ENCODE measurements at places on chromosomes 4 and X.

DNA sequence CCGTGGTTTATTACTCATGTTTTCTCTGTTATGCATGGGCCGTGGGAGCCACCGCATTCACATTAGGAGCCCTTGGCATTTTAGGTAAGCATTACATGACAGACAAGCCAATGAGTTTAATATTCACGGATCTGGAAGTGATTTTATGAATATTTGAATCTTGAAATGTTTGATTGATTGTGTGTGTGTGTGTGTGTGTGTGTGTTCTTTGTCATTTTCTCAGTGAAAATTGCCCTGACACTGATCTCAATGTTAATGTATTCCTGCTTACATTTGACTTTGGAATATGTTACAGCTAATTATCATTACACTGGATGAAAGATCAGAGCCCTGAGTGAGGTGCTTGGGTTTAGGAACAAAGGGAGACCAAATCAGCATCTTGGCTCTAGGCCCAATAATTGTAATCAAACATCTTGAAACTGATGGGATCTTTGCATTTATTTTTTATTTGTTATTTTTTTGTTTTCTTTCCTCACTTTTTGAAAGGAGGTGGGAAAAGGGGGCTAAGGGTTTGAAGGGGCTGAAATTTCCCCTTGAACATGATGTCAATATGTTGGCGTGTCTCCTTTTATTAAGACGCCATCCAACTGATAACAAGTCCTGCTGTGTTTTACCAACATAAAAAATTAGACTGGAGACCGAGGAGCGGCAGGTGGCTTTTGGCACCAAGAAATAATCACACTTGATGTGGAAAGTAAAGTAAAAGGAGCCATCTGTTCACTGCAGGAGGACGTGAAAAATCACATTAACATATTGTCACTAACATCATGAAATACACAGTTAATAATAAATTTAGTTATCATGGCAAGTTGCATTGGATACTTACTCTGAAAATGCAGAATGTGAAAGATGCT, 5.2 kb upstream of the GK2 start:
- DNase-seq: no peak

DNA sequence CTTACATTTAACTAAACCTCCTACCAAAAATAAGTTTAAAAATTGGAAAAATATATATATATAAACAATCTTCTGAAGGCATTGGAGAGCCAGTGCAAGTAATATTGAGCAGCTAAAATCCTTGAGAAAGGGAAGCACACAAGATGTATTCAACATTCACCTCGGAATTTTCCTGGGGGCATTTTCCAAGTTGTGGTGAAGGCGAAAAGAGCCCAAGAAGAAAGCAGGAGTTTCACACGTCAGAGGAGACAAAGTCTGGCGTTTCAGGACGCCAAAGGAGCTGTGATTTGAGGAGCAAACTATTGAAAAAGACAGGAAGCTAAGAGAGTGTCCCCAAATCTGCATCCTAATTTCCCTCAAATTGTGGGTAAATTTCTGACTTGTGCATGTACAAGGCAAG, 9.1 kb upstream of the GASK1B start:
- DNase-seq: no peak

GRCh38 chr4:183374950-183375555, 52.8 kb upstream of the CLDN24 start:
- DNase-seq: no peak

GRCh38 chrX:155148724-155149537, 67.3 kb upstream of the VBP1 start:
- DNase-seq: no peak

DNA sequence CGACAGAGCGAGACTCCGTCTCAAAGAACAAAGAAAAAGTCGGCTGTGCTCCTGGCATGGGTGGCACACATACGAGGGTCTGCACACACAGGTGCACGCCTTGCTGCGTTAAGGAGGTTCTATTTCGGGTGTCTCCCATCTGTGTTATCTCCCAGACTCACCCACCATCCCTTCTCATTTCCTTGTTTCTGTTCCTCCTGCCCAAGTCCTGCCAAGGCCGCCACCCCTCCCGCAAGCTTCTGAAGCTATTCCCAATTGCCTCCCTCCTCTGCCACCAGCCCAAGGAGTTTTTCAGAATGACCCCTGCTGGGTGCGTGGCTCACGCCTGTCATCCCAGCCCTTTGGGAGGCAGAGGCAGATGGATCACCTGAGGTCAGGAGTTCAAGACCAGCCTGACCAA, 6.0 kb upstream of the IL3RA start:
- DNase-seq: no peak

DNA sequence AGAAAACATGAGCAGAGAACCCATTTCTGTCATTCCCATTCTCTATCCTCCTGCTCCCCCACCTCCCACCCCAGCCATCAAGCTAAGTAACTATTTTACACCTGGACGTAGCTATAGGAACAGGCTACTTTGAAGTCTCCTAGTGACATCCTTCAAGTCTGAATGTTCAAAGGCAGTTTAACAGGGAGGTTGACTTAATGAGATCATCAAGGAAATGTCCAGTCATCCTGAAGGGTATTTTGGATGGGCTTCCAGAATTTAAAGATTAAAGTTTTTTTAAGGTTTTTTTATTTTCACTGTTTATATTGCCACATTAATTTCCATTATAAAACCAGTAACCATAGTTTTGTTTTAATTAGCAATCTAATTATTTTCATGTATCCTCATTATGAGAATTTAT, 41.1 kb downstream of the HPF1 start:
- DNase-seq: no peak

DNA sequence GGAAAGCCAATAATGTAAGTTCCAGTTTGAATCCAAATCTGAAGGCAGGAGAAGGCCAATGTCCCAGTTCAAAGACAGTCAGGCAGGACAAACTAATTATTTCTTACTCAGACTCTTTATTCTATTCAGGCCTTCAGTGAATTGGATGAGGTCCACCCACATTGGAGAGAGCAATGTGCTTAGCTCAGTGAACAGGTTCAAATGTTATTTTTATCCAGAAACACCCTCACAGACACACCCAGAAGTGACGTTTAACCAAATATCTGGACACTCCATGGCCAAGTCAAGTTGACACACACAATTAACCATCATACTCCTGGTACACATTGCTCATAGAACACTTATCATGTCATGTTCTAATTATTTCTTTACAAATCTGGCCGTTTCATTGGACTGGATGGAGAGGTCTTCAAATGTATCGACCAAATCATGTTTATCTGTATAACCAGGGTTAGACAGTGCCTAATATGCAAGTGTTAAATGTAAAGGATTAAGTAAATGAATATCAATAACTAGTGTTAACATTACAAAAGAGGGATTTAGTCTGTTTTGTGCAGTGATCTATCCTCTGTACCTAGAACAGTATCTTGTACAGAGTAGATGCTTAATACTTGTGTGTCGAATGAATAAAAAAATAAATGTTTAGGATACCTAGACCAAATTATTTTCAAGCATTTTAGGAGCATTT, 27.1 kb upstream of the XK start:
- no peak for DNase-seq

DNA sequence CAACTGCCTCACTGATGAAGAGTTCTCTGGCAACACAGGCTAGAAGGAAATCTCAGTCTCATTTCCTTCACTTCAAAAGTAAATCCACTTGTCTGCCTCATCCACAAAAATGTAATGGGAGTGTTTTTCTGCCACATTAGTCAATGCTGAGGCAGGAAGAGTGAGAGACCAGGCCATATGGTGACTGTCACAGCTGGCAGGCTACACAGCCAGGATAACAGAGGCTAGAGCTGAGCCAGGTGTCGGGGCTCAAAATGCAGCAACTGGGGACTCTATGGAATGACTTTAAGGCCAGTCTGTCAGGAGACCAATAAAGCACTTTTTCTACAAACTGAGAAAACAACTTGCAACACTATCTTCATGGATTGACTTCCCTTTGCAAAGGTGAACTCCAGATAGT, 204.2 kb downstream of the GPC3 start:
- DNase-seq: no peak

DNA sequence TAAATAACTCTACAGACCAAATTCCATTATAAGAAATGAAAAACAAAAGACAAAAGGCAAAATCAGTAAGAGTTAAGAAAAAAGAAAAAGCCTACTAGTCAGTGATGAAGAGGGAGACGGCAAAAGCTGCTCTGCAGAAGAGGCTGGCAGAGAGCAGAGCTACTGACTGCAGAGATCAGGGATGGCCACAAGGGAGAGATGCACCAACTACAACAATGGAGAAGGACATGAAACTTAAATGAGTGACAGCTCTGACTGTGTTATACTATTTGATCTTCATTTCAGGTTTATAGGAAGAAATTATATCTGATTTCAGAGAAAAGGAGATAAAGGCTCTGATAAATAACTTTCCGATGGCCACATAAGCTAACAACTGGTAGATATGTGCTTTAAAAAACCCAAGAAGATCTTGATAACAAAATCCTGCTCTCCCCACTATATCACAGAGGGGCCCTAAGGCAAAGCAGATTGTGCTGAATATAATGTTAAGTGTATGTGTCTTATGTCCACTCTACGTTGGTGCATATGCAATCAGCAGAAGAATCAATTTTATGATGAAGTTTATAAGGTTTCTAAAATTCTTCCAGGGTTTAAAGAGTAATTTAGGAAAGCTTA, 58.4 kb upstream of the COX18 start:
- no peak for DNase-seq
